ENCODE measurements at places on chromosomes 1 and 21.
A peak's percentile ranks its signal among the peaks of the same experiment; 100 is the strongest.

GRCh38 chr1:226364514-226364899 lies 43.4 kb downstream of the PARP1 start:
- no peak for DNase-seq

GRCh38 chr1:192554904-192555303 lies 20.7 kb upstream of the RGS1 start:
- no peak for DNase-seq

DNA sequence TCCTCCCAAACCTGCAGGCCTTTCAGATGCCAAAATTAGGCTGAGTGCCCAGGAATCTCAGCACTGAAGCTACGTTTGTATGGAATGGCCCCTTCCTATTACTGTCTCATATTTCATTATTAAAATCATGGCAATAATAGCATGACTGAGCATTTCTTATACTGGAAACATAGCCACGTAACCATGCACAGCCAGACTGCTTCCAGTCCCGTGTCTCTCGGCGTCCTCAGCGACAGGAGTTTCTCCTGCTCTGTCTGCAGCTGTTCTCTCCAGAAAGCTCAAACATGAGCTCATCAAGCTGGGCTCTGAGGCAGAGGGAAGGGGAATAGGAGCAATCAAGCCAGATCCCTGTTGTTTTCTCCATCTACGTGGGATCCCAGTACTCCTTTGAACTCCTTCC lies 104.0 kb downstream of the CDC7 start:
- no peak for DNase-seq

- DNase-seq = no peak
These were observed 18.4 kb downstream of the CEP170 start for GRCh38 chr1:243236604-243237252.

DNA sequence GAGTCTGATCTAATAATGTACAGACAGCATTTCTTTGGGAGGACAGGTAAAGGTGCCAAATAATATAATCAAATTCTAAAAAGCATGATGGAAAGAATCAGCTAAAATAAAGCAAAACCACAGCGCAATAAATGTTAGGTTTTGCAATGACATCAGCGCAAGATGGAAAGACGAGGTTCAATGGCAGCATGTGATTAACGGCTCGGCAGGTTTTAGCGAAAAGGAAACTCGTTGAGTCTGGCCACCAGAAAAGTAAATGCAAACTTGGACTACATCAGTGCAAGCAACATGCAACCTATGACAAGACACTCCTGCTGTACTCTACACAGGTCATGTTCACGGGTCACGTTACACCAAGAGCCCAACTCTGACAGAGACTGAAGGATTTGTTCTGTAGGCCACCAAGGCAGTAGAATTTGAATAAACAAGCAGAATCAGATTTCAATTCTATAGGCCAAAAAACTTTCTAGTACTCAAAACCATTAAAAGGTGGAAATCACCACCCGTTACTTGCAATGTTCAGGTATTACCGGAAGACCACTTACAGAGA lies 4.5 kb downstream of the SIPA1L2 start:
- no peak for DNase-seq

GRCh38 chr1:156656806-156657740 lies 15.2 kb downstream of the BCAN start:
- peak; percentile 50 for DNase-seq

- DNase-seq = no peak
These were observed 105.7 kb upstream of the PLPPR5 start for GRCh38 chr1:99110140-99111041.

- DNase-seq = no peak
These were observed 125.1 kb downstream of the NEK7 start for GRCh38 chr1:198281911-198282310.

DNA sequence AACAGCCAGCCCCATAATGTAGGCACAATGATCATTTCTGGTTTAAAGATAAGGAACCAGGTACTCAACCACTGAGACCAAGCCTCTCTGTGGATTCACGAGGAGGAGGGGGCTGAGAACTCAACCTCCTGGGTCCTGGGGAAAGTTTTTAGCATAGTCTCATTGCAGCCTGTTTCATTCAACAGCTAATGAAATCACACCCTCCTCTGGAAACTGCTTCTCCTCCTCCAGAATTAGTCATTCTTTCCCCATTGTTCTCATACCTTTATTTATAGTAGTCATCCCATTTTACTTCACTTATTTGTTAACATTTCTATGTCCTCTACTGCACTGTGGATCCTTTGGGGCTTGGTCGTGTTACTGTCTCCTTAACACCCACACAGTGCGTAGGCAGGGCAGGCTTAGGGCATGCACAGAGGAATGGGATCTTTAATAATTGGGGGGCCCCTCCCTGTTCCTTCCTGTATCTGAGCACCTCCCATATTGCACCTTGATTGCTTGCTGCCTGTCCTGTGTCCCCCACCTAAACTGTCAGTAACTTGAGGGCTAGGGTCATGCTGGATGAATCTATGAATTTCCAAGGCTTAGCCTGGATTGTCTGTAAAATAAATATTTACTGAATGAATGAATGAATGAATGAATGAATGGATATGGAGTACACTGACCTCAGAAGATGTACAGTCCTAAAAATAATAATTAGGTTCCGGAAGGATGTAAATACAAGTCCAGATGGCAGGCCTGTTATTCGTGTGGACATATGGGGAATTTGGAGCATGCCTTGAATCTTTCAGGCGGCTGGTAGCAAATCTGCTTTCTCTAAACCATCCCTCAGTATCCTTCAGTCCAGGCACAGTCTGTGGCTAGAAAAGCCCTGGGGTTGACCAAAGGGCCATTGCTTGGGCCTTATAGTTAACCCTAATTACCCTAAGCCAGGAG lies 153.8 kb upstream of the HMGB4 start:
- no peak for DNase-seq

DNA sequence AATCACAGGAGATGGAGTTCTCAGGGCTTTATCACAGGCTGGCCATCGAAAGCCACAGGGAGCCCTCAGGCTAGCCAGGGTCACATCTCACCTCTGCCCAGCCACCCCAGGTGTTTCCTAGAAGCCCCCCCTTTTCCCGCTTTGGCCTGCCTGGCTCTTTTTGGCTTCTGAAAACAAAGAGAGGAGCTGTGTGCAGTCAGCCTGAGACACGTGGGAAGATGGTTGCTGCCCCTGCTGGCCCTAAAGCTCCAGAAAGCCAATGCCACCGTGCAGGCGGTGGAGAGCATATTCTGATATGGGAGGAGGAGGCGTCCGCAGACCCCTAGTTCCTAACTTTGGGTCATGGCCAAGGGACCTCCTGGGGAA lies 18.7 kb upstream of the LBR start:
- no peak for DNase-seq

DNA sequence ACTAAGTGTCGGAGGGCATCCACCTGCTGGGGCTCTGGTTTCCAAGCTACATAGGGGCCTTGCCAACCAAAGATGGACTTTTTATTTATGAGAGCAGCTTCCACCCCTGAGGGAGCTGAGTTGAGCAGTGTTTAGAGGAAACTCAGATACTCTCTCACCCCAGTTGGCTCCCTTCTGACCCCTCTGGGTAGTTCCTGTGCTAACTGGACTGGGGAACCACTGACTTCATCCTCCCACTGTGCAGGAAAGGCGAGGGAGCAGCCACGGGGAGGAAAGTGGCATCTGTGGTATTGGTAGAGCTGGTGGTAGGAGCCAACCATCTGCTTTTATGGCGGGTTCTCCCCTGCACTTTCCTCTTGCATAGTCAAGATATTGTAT lies 70.4 kb downstream of the MPZL1 start:
- no peak for DNase-seq

DNA sequence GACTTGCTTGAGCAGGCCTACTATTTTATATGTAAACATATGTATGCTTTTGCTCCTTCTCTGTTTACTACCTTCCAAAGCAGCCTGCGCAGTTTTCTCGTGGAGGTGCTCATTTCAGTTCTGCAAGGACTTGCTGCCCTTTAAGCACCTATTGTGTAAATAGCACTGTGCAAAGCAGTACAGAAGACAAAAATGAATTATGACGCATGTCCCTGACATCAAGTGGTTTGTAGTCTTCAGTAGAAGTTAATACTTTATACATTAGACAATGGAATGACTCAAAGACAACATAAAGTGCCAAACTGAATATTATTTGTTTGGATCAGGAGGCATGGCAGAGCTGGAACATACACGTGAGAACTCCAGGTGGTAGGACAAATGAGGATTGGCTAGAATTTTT lies 611.7 kb downstream of the LMO4 start:
- DNase-seq = no peak

DNA sequence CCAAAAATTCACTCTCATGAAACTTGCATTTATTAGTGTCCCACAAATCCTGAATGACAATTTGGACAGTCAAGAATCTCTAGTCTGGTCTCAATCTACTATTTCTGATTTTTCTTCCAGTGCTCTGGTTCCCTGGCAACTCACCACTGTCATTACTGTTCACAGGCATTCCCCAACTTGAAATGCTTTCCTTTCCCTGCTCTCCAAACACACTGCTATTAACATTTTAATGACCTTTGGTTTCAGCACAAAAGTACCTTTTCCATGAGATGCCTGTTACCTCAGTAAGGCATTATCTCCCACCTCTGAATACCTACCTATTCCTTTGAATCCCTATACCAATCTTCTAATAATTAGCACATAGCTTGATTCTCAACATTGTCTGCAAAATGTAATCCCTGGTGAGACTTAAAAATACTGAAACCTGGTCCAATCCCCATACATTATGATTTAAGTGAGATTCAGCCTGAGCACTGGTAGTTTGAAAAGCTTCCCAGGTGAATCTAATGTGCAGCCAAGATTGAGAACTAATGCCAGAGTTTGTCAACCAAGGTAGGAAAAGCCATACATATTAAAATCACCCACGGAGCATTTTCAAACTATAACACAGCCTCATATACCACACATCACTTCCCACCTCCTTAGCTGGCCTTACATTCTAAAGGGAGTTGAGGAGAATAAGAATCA lies 11.7 kb upstream of the ANGPTL3 start:
- no peak for DNase-seq

DNA sequence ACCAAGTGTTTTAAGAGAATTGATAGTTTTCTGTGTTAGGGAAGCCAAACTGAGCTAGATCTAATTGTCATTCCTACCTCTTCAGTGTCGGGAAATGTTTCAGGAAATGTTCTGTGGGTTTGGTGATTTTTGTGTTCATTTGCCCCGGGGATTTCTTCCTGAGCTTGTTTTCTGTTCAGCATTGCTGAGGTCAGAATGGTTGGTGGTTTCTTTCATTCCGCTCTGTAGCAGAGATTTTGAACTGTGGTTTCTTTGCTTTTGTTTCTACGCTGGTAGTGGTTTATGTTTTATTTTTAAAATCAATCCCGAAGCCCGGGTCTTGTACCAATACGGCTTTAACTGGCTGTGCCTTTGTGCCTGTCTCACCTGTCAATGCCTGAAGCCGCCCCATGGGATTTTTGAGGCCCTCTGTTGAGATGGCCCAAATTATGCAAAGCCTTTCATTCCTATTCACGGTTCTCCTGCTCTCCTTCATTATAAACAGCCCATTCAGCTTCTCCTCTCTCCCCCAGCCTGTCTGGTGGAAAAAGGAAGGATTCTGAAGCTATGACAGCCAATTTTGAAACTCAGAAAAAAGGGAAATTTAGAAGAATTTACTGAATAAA lies 417.2 kb upstream of the KAZN start:
- DNase-seq = no peak
